ENCODE measurements at places on chromosomes 7 and 10. TPM values are rescaled to one million over a fixed set of nuclear protein-coding genes. Genes with fewer than 3 reads are reported as not detected.

The GAD2 gene
- polyA plus RNA-seq, result not detected

The SPACDR gene
- polyA plus RNA-seq, result 2.9 TPM

The SPDYE5 gene
- 0.27 TPM for polyA plus RNA-seq

The TRIM24 gene
- 3.7 TPM for polyA plus RNA-seq

The PON1 gene
- not detected for polyA plus RNA-seq

The ABCB8 gene
- 29.5 TPM for polyA plus RNA-seq

The CTAGE8 gene
- 0.91 TPM for polyA plus RNA-seq

The DKK1 gene
- 0.39 TPM for polyA plus RNA-seq

The SOSTDC1 gene
- not detected for polyA plus RNA-seq

The PDLIM1 gene
- 135 TPM for polyA plus RNA-seq

The MSMB gene
- not detected for polyA plus RNA-seq

The UNC5B gene
- polyA plus RNA-seq, result not detected
